ENCODE measurements at places on chromosomes 7 and 10.

DNA sequence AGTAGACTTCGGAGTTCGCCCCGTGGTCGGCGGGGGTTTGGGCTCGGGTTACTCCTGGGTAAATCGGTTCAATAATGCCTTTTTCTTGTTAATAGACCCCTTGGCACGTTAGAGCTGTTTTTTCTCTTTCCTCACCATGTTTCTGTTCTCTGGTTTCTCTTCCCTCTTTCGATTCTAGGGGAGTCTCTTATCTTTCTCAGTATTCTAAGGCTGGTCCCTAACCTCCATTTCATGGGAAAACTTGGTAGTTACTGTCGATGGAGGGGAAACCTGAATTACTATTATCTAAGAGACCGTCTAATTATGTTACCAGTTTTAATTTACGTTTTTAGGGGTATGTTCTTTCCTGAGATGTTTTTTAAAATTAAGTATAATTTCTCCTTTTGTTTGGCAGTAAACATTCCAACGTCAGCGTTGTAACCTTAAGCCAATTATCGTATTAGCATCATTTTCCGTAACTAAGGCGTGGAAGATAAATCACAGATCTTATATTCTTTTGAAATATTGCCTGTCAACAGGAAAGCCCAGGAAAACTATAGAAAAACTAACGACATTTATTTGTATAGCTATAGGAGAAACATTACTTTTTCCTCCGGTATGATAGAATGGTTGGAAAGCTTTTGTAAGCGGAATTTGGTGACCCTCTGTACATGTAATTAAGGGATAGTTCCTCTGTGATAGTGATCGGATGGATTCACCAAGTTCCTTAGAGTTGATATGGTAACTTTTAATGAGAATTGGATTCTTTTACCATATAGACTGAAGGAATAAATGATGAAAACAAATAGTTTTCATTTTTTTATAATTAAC, 847 bp downstream of the BTAF1 start:
- no peak for DNase-seq

DNA sequence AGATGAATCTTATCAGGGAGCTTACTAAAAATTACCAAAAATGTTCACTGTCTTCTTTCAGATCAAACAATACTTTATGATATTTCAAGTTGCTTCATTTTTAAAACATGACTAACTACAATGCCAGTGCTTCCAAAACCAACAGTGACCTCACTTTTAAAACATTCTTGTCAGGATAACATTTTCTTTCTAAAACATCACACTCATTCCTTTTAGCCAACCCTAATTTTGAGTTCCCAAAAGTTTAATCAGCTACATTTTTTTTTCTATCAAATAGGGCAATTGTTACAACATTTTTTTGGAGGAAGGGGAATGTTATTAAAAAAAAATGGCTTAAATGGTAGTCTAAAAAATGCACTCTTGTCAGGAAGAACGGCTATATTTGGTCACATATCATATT, 37.3 kb downstream of the RTKN2 start:
- DNase-seq = no peak

- no peak for DNase-seq
Measured at GRCh38 chr10:128860574-128860973, 606.5 kb upstream of the MGMT start.

- DNase-seq = no peak
Measured at GRCh38 chr7:22587322-22587721, 87.3 kb upstream of the STEAP1B start.

- DNase-seq = no peak
Measured at GRCh38 chr7:10483671-10484070, 490.0 kb upstream of the PHF14 start.

GRCh38 chr7:111356941-111357340, 205.4 kb downstream of the IMMP2L start:
- no peak for DNase-seq

DNA sequence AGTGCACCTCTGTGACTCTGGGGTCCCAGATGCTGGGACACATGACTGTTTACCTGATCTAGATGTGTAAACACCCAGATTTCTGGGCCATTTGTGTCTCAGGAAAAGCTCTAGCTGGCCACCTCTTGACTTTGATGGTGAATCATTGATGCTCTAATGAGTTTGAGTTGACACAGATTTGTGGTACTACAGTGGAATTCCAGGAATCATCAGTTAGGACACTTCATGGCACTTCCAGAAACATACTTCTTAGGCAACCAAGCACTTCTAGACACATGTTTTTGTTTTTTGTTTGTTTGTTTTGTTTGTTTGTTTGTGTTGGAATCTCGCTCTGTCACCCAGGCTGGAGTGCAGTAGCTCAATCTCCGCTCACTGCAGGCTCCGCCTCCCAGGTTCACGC, 302.2 kb upstream of the ZMIZ1 start:
- DNase-seq = no peak

GRCh38 chr7:6284461-6285360, 12.3 kb upstream of the CYTH3 start:
- DNase-seq = no peak

DNA sequence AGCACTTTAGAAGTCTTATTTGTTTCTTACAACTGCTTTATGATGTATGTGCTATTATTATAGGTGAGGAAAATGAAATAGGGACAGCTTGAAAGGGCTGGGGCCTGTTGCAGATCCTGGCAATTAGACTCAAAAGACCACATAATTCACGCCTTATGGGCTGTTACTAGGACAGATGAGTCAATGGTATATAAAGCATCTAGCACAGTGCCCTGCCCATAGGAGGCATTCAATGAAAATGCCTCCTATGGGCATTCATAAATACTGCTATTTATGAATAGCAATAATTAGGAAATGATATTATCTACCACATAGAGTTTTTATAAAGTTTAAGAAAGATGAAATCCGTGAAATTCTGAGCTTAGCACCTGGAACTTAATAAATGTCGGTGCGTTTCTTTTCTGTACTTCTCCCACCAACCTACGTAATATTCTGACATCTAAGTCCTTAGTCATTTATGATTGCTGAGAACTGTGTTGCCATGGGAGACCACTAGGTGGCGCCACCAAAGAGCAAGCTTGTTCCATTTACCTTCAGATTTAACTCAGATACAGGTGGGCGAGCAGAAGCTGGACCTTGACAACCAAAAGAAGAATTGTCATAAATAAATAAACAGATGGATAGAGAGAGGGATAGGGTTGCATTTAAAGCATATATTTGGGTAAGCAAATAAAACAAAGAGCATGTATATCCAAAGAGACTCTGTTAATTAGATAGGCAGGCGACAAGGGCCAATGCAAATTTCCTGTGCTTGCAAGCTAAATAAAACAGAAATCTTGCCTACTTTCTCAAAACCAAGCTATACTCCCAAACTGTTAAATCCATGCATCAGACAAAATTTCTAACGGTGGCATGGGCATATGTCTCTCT, 699.9 kb downstream of the INHBA start:
- DNase-seq = peak; percentile 44

DNA sequence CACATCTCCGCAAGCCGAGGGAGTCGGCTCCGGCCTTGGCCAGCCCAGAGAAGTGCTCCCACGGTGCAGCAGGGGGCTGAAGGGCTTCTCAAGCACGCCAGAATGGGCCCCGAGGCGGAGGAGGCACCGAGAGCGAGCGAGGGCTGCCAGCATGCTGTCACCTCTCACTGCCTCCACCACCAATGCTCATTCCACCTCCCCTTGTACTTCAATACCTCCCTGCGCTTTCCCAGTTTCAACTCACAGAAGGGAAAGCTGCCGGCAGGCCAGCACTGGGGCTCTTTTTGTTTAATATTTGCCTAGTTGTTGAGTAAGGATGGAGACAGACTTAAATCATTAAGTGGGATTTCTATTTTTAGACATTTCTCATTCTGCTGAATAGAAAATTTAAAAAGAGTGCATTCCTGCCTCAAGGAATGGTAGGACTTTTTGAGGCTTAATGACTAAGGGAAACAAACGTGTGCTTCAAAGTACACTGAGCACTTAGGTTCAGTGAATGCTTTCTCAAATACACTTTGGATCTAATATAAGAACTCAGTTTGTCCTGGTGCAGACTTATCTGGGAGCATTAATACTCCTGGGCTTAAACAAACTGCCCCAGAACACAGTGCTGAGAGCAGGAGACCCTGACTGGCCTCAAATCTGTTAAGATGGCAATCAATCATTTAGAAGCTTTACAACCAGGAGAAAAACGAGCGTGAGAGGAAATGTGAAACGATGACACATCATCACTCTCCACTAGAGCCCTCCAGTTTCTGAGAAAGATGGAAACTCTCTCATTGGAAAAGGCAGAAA, 131.2 kb downstream of the RALA start:
- DNase-seq = no peak

DNA sequence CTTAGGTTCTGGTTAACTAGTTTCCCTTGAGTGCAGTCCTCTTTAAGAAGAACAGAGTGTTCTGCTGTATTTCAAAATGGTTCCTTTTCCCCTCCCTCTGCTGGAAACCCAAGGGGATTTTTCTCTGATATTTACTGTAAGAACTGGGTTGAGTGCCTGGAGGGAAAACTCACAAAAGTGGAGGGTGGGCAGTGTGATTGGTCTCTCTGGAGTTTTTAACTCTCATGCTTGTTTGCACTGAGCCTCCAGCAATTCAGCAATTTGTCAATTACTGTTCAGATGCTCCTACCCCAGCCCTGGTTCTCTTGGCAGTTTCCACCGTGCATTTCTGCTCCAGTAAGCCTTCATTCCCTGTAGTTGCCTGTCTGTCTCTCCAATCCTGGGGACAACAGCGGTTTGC, 273.4 kb upstream of the SORCS1 start:
- DNase-seq = no peak

DNA sequence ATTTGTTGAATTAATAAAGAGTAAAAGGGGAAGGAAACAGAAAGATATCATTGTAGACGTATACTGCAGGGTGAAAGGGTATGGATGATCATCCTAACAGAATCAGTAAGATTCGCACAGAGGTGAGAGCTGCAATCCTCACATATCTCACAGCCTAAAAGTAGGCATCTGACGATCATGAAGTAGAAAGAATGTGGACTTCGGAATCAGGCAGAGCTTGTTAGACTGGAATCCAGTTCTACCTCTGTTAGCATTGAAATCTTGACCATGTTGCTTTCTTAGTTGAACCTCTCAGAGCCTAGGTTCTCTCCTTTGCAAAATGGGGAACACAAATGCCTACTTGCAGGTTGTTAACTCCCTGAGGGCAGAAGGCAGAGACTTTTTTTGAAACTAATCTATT, 320.0 kb upstream of the C7orf33 start:
- DNase-seq = no peak

DNA sequence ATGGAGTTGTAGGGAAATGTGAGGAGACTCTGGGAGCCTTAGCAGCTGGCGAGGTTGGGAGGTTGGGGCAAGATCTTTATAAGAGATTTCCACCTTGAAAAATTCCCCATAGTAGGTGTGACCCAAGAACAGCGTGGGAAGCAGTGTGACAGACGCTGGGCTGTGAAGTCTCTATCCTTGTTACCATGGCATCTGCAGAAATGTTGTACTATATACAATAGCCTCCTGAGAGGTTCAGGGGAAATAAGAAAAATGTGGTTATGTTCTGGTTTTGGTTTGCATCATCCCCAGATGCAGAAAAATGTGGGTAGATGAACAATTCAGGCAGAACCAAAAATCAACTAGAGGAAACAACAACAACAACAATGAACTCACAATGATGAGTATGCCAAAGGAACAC, 498.6 kb downstream of the SH2D4B start:
- no peak for DNase-seq

GRCh38 chr10:1094112-1095057, 38.2 kb downstream of the WDR37 start:
- DNase-seq = no peak

DNA sequence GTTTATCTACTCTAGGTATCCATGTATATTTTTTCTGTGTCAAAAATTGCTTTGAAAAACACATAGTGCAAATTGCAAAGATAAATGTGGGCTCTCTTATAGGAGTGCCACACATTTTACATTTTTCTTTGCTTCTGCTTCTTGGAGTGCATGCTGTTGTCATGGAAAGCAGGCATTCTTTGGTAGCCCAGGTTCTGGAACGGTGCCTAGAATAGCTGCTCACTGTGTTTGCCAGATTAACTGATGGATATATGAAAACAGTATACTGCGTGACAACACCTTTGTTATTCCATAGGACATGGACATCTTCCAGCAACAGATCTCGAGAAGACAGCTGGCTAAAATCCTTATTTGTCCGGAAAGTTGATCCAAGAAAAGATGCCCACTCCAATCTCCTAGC, 13.4 kb downstream of the NIPSNAP2 start:
- DNase-seq = no peak

DNA sequence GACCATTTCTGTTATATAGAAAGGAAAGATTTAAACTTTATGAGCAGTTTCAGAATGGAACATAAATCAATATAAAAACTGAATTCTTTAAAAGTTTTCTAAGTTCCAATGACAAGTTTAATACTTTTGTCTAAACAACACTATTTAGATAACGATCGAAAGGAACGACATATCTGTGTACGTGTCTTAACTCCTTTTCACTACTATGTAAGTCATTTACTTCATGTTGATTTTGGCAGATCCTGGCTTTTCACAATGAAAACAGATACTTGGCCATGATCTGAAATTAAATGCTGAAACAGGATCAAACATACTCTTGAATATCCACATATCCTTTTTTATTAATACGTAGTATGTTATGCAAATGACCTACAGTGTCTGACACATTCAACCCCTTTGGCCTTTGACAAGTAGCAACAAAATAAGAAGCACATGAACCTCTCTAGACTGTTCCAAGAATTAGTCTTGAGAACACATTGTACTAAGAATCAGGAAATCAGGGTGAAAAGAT, 41.9 kb downstream of the RNLS start:
- no peak for DNase-seq

DNA sequence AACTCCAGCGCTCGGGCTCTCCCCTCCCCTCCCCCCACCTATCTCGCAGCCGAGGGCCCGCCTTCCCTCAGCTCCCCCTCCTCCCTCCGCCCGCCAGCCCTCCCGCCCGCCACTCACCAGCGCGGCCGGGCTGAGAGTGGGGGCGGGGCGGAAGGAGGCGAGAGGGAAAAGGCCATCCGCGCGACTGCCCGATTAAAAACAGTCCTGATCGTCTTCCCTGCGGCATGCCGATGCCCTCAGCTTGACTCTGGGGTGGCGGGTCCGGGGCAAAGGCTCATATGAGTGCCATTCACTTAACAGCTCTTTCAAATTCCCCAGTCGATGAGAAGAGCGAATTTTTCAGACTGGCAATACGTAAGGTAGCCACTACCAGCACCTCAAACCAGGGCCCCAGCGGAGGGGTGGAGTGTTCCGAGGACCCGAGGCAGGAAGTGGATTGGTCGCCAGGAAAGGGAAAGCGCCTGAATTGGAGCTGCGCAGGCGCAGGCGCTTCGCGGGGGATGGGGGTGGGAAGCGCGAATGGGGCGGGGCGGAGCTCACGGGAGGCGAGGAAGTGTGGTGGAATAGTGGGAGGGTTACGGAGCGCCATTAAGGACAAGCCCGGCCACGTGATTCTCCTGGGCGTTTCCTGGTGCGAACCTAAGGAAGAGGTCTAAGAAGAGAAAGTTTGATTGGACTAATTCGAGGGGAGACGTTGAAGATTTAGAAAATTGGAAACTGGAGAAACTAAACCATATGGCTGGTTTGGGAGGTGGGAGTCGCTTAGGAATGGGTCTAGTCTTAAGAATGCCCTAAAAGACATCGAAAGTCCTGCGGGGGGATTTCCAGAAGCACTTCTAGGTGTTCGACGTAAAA, at the start of gene UPF2:
TSS of gene UPF2 (minus strand) at position 13 of the 855 bp plus-strand sequence. CDS start 7,386 bp downstream, outside the sequence.
- DNase-seq = peak; percentile 98

- DNase-seq = no peak
Measured at GRCh38 chr7:72057231-72057630, 354.9 kb downstream of the CALN1 start.
